Mesothelial cell of epicardium (in vitro differentiated cells): ENCODE measurements at places on chromosomes 7 and 10.

DNA sequence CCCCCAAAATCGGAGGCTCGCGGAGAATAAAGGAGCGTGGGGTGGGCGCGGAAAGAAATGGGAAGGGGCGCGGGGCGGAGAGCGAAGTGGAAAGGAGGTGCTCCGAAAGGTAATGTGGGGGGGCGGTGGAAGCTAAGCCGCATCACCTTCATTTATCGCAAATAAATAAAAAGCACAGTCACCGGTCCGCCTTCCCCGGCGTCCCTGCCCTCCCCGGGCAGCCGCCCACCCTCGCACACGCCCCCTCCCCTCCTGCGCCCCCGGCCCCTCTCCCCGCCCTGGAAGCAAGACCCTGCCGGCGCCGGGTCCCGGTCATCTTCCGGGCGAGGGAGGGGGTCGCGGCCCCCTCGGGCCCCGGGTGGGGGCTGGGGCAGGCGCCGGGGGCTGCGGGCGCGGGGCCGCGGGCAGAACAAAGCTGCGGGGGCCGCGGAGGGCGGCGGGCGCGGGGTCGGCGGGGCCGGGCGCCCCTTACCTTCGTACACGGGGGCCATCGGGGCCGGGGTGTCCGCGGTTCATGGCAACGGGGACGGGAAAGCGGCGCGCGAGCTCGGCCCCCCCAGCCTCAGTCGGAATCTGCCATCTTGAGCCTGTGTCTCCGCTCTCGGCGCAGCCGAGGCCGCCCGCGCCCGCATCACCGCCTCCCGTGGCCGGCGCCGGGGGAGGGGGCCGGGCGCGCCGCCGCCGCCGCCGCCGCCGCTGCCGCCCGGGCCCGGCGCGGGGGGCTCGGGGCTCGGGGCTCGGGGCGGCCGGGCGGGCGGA is 486 bp downstream of the HIPK2 start:
- DNase-seq = peak; percentile 56

DNA sequence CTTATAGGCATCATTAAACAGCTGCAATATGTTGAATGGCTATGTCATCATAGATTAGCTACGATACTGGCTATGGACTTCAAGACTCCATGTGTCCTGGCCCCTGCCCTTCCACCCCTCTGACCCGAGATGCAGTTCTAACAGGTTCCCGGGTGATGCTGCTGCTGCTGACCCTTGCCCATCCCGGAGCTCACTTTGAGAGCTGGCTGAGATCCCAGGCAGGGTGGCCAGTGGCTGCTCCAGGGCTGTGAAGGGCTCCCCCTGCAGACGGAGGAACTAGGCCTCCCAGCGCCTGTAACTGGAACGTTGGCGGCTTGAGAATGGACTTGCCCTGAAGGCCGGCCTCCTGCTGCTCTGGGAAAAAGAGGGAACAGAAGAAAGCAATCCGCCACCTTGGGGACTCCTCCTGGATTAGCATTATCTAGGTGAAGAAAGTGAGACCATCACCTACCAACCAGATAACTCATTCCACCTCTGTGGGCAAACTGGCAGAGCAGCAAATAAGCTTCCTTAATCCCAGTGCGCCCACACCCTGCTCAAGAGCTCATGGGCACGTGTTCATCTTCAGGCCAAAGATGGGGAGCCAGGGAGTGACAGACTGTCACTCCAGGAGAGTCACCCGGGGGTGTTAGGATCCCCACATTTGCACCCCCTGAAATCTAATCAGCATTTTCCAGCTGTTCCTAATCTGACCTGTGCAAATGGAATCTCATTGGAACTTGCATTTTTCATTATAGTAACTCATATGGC is 56.8 kb downstream of the PARP12 start:
- no peak for DNase-seq

DNA sequence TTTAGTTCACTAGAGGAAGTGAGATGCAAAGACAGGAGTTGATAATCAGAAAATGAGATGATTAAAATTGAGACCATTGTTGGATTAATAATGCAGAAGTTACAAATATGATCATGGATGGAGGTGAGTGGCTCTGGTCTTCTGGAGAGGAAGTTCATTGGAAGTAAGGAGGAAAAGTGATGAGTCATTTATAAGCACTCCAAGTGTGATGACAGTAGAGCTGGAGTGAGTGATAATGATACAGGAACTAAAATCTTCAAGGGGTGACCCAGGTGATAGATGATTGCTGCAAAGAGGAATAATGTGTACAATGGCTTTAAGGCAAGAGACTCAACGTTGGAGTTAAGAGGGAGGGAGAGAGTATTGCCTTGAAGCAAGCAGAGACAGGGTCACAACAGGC is 20.7 kb downstream of the ZNF32 start:
- no peak for DNase-seq

GRCh38 chr10:9291081-9291480 is 1236.6 kb downstream of the GATA3 start:
- no peak for DNase-seq

- no peak for DNase-seq
These were observed 724.7 kb upstream of the FZD8 start for GRCh38 chr10:36366843-36367242.

GRCh38 chr10:79267499-79267898 is 79.8 kb upstream of the PPIF start:
- no peak for DNase-seq

GRCh38 chr10:48733329-48733728 is 48.7 kb downstream of the WDFY4 start:
- DNase-seq = no peak

DNA sequence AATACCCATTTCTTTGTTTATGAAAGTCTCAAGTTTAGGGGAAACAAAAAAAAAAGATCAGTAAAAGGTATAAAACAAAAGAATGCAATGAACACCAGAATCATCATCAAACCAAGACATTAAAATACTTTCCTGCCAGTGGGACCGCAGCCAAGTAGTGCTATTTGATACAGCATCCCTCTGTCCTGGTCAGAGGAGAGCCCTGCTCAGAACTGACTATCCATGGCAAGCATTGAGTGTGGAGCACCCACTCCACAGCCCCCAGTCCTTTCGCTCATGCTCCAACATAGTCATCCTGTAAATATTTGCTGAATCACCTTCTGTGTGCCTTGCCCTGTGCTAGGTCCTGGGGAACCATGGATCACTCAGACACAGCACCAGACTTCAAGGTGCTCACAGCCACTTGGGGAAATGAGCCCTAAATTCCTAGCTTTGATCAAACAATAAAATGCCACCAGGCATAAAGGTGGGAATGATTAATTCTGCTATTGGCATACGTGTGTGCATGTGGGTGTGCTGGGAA is 213.6 kb upstream of the TBX20 start:
- DNase-seq = no peak

DNA sequence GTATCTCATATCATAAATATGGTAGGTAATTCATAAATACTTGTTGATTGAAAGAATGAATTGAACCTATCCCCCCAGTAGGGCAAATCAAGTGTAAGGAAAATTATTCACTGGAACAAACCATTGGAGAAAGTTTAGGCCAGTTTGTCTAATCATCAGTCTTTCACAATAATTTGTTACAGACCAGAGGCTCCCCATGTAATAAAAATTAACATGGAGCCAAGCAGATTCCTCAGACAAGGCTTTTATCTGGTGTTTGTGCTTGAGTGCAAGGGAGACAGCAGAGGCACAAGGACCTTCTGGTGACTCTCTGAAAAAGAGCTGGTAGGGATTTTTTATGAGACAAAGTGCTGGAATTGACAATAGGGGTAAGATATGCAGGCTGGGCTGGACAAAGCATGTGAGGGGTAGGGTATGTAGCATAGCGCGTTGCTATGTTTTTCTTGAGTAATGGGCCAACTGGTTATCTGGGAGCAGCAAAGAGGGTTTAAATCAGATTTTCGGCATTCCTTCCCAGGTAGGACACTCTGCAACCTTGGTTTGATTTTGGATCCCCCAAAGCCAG is 7.8 kb upstream of the PANK1 start:
- DNase-seq = no peak

DNA sequence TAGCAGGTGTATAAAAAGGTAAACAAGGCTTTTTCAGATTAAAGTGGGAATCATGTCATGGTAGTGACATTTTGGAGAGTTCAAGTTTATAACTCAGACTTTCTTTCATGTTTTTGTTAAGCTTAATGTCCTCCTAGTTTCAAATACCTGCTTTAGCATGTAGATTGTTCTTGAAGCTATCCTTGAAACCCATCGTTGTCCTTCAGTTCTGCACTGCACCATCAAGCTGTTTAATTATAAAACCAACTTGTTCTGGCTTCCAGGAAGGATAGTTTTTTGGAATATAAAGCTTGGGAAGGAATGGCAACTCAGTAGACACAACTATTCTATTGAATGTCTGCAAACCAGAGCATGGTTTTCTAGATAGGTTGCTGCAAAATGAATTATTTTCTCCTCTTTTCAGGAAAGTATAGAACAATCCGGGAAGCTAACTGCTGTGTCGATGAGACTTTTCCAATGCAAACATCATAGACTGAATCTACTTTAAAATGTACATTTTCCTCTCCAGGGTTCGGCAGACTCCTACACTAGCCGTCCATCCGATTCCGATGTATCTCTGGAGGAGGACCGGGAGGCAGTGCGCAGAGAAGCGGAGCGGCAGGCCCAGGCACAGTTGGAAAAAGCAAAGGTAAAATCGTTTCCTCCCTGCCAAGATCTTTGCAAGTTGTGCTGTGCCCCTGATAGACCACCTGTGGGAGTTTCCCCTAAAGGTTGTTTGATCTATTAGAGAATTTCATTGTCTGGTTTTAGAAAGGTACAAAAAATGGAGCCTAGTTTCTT is 249.8 kb downstream of the NSUN6 start:
- DNase-seq = no peak

DNA sequence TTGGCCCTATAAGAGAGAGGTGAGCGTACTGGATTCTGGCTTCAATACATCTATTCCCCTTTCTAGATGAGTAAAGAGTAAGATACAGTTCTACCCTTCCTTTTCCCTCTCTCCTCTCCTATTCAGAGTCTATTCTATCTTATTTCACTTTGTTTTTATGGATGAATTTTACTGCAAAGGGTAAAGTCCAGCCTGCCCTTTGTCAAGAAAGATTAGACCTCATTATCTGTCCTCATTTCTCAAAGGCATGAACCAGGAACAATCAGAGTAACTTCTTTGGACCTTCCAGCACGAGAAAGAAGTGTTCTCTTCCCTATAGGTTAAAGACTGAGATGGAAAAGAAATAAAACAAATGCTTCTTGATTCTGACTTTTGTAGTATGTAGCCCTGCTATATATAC is 239.0 kb downstream of the PRKG1 start:
- DNase-seq = no peak

DNA sequence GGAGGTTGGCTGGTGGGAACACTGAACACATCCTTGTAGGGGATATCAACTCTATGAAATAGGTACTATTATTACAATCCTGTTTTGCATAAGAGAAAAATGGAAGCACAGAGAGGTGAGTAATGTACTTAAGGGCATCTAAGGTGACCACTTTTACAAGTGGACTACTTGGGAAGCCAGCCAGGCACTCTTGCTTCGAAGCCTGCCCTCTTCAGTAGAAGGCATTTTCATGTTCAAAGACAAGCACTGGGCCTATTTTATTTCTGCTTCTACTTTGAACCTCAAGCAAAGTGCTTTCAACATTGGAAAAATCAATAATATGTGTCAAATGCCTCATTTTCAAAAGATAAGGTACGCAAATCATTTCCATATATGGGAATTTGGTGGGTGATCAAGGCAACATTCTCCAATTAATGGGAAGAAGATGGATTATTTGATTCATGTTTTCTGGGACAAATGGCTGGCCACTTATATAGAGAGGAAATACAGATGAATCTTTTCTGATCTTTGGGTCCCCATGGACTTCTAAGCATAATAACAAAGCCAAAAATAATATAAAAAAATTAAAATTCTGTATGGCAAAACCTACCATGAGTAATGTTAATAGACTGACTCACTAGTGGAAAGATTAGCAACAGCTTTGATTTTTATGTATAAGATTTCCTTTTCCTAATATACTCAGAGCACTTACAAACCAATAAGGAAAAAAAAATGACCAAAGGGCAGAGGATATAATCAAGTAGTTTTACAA is 270.2 kb downstream of the FRMD4A start:
- no peak for DNase-seq

DNA sequence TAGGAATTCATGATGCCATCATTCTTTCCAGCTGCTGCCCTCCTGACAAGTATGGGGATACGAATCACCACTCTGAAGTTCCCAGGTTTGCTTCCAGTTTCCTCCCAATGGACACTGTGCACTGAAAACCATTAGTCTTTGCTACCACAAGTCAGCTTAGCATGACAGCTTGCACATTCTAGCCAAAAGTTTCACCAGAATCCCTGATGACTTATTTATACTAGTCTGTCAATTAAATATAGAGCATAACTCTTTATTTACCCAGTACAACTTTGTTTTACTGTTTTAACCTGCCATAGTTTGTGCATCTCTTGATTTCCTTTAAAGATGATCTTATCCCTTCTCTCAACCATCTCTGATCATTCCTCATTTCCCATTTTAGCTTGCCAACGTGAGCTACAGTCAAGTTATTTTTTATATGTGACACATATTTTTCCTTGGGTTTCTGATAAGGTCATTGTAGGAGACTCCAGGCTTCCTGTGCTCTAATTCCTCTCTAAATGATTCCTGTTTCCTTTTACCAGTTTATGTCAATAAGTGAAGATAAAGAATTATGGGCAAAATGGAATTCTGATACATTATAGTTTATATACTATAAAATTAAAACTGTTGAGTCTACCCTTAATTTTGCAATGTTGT is 167.5 kb upstream of the MEOX2 start:
- DNase-seq = no peak

DNA sequence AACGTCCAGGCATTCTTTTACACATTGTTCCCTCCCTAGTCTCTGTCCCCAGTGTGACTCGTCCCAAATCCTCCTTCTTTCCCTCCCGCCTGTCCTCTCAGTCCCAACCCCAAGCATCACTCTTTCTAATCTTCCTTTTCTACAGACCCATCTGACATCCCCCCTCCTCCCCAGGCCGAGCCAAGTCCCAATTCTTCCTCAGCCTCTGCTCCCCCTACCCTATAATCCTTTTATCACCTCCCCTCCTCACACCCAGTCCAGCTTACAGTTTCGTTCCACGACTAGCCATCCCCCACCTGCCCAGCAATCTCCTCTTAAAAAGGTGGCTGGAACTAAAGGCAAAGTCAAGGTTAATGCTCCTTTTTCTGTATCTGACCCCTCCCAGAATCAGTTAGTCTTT is 95.1 kb downstream of the MACC1 start:
- no peak for DNase-seq
